Right hindlimb (tissue), 1 donor: ENCODE measurements at places on chromosomes 6 and 20.

GRCh38 chr20:59604741-59605600 is 631 bp downstream of the PHACTR3 start:
- DNase-seq, result no peak

GRCh38 chr6:47671777-47672176 is 26.6 kb upstream of the ADGRF4 start:
- DNase-seq, result no peak

DNA sequence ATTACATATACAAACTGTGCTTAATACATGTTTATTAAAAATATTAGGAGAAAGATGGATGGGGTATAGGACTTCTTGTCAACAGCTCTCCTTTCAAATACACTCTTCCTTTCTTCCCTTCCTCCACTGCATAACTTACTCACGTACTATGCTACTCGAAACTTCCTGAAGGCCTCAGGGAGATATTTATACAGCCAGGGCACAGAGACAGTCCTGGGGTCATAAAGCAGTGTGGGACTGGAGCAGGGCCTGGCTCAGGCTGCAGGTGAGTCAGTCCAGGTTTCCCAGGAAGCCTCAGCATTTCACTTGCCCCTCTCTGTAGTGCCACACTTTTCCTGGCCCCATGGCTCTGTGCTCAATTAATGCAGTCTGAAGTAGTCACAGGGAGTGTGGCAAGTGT is 157.0 kb downstream of the UBE3D start:
- DNase-seq, result no peak

- no peak for DNase-seq
Measured at GRCh38 chr20:15913391-15914025, 659.7 kb downstream of the KIF16B start.

DNA sequence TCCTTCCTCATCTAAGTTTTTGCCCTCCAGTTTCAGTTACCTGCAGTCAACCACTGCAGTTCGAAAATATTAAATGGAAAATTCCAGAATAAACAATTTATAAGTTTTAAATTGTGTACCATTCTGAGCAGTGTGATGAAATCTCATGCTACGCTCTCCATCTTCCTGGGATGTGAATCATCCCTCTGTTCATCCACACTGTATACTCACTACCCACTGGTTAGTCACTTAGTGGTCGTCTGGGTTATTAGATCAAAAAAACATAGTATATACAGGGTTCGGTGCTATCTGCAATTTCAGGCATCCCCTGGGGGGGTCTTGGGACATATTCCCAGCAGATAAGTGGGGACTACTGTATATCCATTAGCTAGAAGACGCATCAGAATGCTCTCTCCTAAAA is 151.9 kb upstream of the SLC22A16 start:
- no peak for DNase-seq

- no peak for DNase-seq
Measured at GRCh38 chr20:38228436-38228835, 32.1 kb downstream of the KIAA1755 start.

DNA sequence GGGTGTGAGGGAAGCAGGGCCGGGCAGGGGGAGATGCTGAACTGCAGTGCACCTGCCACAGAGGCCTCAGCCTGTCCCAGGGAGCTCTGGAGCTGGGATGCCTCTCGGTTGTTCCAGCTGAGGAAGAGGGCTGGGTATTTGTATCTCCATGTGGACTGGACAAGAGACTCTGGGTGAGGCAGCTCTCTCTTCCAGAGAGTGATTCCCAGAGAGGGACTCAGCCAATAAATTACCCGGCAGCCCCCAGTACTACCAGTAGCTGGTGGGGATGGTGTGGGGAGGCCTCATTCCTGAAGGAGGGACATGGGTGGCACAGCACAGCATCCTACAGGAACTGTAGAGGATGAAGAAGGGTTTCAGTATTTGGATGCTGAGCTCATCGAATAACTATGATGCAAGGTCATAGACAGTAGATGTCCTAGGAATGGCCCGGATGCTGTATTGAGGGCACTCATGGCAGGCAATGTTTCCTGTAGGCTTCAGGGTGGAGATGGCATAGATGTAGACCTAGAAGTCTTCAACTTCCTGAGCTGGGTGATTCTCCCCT is 1.4 kb downstream of the FGD2 start:
- DNase-seq, result no peak
